Islet precursor cell (in vitro differentiated cells): ENCODE measurements at places on chromosomes 3 and 15.
A peak's percentile ranks its signal among the peaks of the same experiment; 100 is the strongest.

GRCh38 chr3:5122741-5123706, 932 bp downstream of the ARL8B start:
- DNase-seq: peak; percentile 65

DNA sequence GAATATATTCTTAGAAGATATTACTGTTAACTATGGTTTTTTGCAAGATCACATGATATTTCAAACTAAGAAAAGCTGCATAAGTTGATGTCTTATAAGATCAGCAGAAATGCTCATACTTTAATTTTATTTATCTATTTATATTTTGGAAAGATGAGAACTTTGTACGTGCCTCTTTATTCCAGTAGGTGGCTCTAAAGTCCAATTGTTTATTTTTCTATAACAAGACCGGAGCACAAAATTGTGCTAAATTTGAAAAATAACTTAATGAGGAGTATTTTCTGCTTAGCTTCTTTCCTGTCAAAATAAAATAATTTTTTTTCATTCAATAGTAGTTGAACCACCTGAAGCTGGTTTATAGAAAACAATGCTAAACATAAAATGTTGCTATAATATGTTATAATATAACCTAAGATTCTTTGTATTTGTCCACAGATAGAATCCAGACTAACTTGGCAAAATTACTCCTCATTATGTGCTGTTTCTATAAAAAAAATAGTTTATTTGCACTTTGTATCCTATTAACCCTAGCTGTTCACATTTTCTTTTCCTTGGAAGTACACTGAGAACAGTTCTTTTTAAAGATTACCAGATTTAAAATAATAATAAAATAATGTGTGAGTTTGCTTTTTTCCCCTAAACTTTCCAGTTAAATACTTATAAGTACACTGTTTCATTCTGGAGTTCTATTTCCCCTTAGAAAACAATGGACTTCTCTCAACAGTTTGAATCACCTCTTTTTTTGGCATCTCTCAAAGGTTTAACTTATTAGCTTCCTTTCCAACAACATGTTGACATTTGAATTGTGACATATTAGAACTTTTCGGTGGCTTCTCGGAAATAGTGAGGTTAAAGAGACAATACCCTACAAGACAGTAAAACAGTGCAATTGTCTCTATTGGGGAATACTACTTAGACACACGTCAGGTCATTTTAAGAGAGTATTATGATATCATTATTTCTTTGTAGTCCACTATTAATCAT, 530.0 kb downstream of the MECOM start:
- no peak for DNase-seq

- no peak for DNase-seq
Measured at GRCh38 chr3:9861626-9862130, 17.9 kb upstream of the RPUSD3 start.

- peak; percentile 85 for DNase-seq
Measured at GRCh38 chr15:95884276-95884675, 446.2 kb upstream of the NR2F2 start.

- no peak for DNase-seq
Measured at GRCh38 chr3:18211116-18211515, 214.0 kb downstream of the SATB1 start.

- DNase-seq: no peak
Measured at GRCh38 chr3:88211096-88211890, 61.5 kb downstream of the C3orf38 start.

DNA sequence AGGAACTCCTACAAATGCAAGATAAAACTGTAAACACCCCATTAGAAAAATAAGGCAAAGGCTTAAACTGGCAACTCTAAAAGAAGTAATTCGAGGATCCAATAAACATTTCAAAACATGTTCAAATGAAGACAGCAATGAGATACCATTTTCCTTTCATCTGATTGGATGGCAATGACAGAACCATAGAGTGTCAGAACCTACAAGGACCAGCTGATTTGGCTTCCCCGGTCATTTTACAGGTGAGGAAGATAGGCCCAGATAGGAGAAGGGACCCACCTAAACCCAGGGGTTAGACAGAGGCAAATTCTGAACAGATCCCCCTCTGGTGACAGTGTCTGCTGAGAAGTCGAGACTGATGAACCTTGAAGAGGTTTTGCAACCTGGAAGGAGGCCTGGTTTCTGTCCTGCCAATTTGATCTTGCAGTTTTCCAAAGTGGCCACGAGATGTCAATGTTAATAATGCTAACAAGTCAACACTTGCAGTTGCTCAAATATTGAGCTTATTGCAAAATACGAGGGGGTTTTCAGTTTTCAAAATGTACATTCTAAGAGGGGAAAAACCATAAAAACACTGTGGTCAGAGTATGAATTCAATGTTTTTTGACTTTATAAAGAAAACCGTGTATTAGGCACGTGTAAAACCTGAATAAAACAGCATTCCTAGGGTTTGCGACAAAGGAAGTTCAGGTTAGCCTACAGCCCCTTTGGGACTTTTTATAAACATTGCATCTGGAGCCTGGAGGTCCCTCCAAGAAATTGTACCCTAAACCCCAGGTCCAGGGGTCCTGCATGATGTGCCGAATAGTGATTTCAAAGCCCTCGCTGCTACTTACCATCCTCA, 21.5 kb downstream of the CFAP161 start:
- DNase-seq: no peak

DNA sequence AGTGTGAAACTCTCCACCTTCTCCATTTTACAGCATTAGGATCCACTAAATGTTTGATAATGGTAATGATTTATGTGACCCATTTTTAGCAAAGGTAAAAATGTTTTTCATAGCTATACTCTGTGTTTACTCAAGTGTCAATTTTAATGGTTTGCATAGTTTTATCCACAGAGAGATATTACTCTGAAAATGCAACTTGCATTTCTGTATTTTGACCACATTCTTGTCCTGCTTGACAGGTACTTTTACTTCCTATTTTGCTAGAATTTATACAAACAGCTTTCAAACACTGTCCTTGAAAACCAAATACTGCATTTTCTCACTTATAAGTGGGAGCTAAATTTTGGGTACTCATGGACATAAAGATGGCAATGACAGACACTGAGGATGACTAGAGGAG, 62.9 kb downstream of the SERPINI1 start:
- DNase-seq: no peak

DNA sequence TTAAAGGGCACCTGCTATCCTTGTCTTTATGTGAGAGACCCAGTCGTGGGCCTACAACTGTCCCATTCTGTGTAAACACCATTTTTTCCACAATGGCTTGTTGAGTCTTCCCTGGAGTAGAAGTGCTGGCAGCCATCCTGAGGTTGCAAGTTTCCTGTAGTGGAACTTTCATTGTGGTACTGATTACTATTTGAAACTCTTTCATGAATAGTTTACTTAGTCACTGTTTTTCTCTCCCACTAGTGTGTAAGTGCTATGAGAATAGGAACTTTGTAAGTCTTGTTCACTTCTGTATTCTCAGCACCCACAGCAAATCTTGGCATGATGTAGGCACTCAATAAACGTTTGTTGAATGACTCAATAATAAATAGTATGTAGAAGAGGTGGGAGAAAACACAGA, 48.6 kb downstream of the RARB start:
- DNase-seq: no peak

GRCh38 chr3:183802989-183803388, 22.4 kb downstream of the MAP6D1 start:
- no peak for DNase-seq

DNA sequence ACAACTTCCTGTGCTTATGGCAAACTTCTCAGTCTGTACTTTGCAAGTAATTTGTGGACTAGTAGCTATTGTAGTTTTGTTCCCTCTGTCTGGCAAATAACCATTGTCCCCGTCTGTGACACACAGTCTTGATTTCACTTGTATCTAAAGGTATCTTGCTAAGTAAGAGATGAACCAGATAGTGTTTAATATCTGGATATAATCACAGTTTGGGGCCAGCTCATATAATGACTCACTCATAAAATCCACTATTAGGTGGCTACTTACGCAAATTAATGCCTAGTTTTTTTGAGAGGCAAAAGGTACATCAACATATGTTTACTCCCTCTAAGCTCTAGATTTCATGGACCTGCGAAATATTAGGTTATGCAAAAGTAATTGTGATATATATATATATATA, 30.4 kb downstream of the VGLL3 start:
- DNase-seq: no peak

DNA sequence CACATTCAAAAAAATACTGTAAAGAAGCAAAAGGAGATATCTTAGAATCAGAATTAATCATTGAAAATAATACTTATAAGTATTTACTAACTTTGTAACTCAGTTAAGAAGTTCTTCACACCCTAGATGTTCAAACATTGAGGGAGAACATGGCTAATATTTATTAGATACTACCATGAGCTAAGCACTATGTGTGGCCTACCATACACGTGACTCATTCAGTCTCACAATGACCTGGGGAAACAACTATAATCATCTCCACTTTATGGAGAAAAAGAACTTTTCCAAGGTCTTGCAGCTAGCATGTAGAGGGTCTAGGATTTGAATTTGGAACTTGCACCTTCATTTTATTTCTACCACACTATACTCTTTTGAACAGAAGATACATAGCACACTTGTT, 361.9 kb upstream of the CFAP20DC start:
- no peak for DNase-seq

- DNase-seq: no peak
Measured at GRCh38 chr15:88106074-88106473, 150.5 kb downstream of the NTRK3 start.

- DNase-seq: no peak
Measured at GRCh38 chr3:15501126-15501525, 20.4 kb downstream of the COLQ start.

DNA sequence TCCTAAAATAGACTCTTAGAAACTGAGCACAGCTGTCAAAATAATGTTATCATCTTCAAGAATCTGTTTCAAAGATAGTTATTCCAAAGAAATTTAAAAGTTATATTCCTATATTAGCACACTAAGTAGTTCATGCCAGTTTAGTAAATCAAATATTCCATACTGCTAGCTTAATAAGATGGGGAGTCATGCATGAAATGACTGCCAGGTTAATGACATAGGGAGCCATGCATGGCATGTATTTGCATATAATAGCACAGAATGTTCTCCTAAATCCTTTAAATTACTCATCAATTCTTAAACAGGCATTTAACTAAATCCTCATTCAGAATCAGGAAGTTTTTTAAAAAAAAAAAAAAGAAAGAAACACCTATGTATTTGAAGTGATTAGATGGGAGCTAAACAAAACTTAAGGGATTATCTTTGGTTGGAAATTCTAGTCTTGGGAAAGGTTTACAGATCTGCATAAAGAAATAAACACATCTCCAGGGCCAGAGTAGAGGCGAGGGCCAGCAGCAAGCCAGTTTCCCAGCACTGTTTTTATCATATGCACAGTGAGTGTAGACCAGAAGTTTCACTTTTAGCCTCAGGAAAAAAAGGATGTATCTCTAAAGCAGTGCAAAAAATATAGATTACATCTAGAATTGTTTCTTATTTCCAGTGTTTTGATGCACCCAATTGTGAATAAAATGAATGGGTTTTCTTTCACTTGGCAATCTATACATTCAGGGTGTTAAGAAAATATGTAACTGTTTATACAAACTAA, 366.4 kb upstream of the AGTR1 start:
- no peak for DNase-seq

DNA sequence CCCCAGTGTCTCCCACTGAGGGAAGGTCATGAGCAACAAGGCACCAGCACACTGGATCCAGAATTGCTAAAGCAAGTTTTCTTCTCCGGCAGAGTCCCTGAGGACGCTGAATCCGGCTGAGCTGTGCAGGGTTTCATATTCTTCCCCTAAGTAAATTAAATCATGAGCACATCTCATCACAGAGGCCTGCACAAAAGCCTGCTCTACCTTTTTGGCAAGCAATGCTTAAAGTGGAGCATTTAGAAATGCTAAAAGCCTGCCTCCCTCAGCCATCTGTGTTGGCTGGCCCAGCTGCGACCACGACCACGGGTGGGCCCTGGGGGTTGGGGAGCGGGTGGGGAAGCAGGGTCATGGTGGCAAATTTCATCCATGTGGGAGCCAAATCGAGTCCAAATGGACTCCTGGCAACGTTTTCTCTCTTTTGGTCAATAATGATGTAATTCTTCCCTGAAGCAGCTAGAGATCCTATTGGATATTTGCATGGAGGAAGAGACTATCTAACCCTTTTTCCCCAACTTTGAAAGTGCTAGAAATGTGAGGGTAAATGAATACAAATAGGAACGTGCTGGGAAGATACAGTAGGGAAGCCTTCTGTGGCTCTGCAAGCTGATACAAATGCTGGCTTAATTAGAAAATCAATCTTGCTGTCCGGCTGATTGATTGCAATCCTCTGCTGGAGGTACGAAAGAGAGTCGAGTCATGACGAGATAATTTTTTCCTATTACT, 532.8 kb upstream of the TBL1XR1 start:
- no peak for DNase-seq

- no peak for DNase-seq
Measured at GRCh38 chr3:10515396-10515795, 10.0 kb upstream of the ATP2B2 start.

DNA sequence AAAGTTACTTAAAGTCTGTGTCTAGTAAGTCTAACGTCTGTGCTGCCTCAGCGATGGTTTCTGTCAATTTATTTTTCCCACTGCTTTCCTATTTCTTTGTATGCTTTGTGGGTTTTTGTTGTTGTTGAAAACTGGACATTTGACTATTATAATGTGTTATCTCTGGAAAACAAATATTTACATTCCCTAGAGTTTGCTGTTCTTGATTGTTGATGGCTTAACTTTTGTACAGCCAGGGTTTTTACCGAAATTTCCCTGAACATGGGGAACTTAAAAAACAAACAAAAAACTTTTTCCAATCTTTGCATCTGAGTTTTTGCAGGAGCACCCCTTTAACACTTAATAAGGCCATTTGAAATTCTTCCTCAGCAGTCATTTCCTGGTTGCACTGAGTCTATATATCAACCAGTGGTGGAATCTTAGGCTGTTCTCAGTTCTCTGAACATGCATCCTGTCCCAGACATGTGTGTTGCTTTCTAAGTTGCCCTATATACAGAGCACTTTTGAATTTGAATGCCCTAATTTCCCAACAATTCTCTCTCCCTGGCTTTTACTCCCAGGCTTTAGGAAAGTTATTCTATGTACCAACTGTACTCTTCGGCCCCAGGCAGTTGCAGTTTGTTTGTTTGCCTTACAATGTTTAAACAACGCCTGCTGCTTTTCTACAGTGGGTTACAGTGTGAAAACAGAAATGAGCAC, 11.8 kb upstream of the PIAS1 start:
- DNase-seq: no peak

DNA sequence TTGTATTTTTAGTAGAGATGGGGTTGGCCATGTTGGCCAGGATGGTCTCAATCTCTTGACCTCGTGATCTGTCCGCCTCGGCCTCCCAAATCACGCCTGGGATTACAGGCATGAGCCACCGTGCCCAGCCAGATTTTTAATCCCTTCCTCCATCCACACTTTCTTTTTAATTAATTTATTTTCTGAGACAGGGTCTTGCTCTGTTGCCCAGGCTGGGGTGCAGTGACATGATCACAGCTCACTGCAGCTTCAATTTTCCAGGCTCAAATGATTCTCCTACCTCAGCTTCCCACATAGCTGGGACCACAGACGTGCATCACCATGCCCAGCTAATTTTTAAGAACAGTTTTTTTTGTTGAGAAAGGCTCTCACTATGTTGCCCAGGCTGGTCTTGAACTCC, 43.6 kb downstream of the RAF1 start:
- no peak for DNase-seq

GRCh38 chr3:73292220-73292619, 230.8 kb downstream of the EBLN2 start:
- DNase-seq: no peak

- DNase-seq: no peak
Measured at GRCh38 chr3:171383206-171384018, 76.8 kb downstream of the TNIK start.

GRCh38 chr15:42314818-42315217, 41.6 kb upstream of the TMEM87A start:
- no peak for DNase-seq
